ENCODE measurements at places on chromosomes 3 and 15.

DNA sequence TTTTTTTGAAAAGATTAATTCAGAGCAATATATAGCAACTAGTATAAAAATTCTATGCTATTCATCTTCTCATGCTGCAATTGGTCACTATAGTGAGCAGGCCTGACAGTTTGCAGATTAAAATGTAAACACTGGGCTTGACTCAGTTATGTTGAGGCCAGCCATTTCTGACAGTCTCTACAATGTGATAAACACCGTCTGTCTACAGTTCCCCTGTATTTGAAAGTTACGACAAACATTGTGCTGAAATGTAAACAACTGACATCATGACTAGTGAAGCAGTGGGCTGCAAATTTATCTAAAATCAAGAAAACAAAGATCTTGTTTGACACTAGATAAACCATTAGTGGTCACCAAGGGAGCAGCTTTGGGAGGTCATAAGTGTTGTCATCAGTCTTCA lies 197.4 kb downstream of the ISL2 start:
- no peak for DNase-seq

GRCh38 chr15:55475842-55476241 lies 32.2 kb downstream of the DNAAF4 start:
- no peak for DNase-seq

- no peak for DNase-seq
Measured at GRCh38 chr3:157310329-157311052, 126.2 kb upstream of the PTX3 start.

DNA sequence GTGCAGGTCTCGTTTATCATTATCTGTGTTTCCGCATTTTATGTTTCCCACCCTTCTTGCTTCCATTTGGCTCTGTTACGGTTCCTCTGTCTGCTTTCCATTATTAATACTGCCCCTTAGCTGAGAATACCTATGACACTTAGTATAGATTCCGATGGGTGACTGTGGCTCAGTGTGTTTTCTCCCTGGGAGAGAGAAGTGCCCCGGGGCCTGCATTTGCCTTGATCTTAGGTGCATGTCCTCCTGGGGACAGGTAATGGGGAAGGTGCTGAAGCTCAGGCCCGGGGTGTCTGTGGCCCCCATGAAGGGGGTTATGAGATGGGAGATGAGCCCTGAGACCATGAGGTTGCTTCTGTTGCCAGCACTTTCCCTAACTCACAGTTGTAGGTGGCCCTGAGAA lies 43.4 kb upstream of the PCSK6 start:
- no peak for DNase-seq

- no peak for DNase-seq
Measured at GRCh38 chr3:78647726-78648125, 1120.1 kb downstream of the ROBO1 start.

DNA sequence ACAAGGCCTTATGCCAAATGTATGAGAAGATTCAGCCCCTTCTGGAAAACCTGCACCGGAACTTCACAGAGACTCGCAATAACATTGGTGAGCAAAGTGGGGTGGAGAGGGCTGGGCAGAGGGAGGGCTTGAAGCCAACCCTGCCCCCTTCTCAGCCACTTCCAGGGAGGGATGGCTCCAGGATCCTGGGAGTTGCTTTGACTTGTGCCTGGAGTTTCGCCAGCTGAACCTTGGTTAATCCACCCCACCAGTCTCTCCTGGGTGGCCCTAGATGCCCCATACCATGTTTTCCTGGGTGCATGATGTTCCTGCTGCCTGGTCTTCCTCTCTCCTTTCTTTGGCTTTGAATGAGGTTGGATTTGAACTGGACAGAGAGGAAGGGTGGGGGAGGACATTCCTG lies 10.8 kb downstream of the TBC1D21 start:
- DNase-seq, result no peak

All from NCI-H510A treated with DMSO at 0.1 percent for 48 hours (cell line).